ENCODE measurements at places on chromosomes 12 and 14. TPM values are rescaled to one million over a fixed set of nuclear protein-coding genes. Genes with fewer than 3 reads are reported as not detected.

GRCh38 chr14:29215853-29216252, 449.3 kb downstream of the FOXG1 start:
- no peak for DNase-seq

DNA sequence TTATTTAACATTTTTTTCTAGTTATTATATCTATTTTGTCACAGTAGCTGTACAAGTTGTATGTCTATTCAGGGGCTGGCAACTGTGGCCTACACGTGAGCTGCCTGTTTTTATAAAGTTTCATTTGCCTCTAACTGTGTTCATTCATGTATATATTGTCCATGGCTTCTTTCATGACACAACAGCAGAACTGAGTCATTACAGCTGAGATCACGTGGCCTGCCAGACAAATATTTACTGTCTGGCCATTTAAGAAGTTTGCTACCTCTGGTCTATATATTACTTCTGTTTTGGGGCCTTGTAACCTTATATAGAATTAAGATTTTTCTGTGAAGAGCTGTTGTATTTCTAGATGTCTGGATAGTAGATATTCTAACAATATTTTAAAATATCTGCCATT, 37.9 kb downstream of the KIAA0586 start:
- DNase-seq: no peak

DNA sequence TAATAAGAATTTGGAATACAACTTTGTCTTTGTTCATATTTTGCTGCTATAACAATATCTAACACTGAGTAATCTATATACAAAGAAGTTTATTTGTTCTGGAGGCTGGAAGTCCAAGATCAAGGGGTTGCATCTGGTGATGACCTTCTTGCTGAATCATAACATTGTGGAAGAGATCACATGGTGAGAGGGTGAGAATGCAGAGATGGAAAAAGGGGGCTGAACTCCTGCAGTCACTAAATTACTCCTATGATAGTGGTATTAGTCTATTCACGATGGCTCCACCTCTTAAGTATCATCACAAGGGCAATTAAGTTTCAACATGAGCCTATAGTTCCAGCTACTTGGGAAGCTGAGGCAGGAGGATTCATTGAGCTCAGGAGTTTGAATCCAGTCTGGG, 4.5 kb upstream of the AKAP6 start:
- no peak for DNase-seq

- no peak for DNase-seq
Measured at GRCh38 chr12:14904854-14905253, 19.2 kb upstream of the MGP start.

- DNase-seq: peak; percentile 16
Measured at GRCh38 chr12:42669553-42669952, 80.0 kb upstream of the PRICKLE1 start.

DNA sequence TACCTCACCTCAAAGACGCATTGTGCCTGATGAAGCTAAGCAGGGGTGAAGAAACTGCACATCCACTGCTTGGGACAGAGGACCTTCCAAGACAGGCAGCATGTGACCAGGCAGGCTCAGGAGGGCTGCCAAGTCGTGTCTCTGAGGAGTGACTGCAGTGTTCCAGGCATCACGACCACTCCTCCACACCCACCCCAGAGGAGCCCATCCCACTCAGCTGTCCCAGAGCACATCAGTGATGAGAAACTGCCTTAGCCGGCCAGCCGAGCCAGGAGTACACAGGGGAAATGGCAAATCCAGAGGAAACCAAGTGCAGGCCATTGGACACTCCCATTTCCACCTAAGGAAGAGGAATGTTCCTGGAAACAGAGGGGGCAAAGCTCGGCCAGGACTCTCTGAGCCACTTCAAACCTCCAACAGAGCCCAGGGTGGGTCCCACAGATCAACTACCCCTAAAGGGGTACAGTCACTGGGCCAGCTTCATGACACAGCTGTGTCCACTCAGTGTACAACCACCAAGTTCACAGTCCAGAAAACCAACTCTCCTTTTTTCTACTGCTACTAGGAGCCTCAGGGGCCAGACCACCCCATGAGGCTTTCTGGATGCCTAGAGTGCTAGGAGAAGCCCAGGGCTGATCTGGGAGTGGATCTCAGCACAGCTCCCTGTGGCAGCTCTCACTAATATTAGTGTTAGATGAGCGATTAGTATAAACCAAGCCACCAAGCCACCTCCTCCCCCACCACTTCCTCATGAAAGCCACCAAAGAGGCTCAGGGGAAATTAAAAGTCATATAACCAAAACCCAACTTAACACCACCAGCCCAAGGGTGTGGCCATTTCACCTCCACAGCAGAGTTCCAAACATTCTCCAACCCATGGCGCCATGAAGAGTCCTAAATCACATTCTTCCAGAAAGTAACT, 15.4 kb downstream of the PXN start:
- DNase-seq: peak; percentile 81

DNA sequence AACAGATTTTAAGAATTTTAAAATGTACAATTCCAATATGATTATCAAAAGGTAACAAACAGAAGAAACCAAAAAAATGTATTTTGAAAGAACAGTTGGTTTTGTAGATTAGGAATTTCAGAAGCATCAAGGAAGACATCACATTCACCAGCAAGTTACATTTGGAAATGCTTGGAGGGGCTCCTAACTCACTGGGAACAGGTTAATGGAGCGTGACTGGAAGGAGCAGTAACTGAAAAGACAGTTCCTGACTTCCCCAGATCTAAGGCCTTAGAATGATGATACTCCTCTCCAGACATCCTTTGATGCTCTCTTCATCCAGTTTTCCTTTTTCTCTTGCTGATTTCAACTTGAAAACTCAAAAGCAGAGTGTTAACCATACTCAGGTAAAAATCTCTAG, 220.0 kb upstream of the EGLN3 start:
- no peak for DNase-seq

DNA sequence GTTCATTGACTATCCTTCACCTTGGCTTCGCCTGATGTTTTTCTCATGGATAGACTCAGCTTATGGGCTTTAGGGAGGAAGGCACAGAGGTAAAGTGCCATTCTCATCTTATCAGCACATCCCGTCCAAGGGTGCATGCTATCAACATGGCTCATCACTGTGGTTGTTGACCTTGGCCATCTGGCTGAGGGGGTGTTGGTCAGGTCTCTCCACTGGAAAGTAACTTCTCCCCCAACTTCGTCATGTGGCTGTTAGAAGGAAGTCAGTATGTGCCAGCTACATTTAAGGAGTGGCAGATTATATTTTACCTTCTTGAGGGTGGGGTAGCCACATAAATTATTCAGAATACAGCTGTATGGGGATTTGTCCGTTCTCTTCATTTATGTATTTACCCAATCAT, 68.9 kb downstream of the EML1 start:
- no peak for DNase-seq

- DNase-seq: no peak
Measured at GRCh38 chr14:33812181-33812580, 138.7 kb downstream of the EGLN3 start.

- peak; percentile 46 for DNase-seq
Measured at GRCh38 chr12:71746974-71747611, 7.6 kb upstream of the RAB21 start.

- DNase-seq: no peak
Measured at GRCh38 chr12:84247931-84248330, 664.7 kb downstream of the SLC6A15 start.

GRCh38 chr12:6198985-6199530, 1.1 kb upstream of the CD9 start:
- no peak for DNase-seq

DNA sequence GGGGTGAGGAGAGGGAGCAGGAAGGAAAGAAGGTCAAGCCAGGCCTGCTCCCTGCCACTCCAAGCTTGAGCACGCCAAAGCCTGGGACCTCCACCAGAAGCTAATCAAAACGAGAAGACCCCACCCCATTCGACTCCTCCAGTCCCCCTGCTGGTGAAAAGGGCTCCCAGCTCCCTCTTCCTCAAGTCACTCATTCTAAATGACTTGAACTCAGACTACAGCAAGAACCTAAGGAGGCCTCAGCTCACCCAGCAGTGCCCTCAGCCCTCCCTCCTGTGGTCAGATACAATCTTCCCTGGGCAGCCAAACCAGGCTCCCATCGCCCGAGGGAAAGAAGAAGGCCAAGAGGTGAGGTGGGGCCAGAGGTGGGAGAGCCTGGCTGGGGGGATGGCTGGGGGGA, 17.4 kb downstream of the HDAC7 start:
- DNase-seq: no peak

- no peak for DNase-seq
Measured at GRCh38 chr14:78469947-78470346, 299.8 kb downstream of the NRXN3 start.

GRCh38 chr12:56645201-56645716, 525 bp downstream of the ATP5F1B start:
- peak; percentile 34 for DNase-seq

DNA sequence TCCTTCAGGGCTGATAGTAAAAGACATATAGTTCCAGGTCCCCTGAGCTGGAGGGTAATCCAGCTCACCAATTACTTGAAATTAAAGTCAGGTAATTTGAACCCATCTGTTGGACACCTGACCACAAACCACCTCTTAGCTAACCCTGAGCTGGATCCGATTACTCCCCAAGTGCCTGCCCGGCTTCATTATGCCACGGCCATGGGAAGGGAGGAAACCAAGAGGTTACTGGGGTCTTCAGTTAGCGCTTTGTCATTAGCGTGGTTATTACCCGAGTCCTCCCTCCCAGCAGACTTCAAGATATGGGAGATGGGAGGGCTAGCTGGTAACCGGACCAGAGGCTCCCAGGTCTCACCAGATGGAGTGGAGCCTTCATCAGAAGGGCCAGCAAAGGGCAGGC, 1071.4 kb downstream of the BCL11B start:
- DNase-seq: no peak

PEX5 gene
- total RNA-seq: 52.1 TPM

OR6C68 gene
- not detected for total RNA-seq

NEMF gene
- 48.8 TPM for total RNA-seq

EID3 gene
- total RNA-seq: 7.4 TPM

KRT75 gene
- not detected for total RNA-seq

CFAP251 gene
- total RNA-seq: 24.0 TPM

KRT85 gene
- total RNA-seq: not detected

TC2N gene
- total RNA-seq: 64.5 TPM

CCDC197 gene
- total RNA-seq: not detected

LRTM2 gene
- total RNA-seq: not detected

NFYB gene
- total RNA-seq: 24.0 TPM
